Adrenal gland (tissue), 19 donors: ENCODE measurements at places on chromosomes 11 and 22. TPM values are rescaled to one million over a fixed set of nuclear protein-coding genes. Genes with fewer than 3 reads are reported as not detected.

ESAM gene
- total RNA-seq: 31.4 TPM

PLAAT5 gene
- 7.9 TPM for total RNA-seq

DBX1 gene
- total RNA-seq: not detected

TH gene
- total RNA-seq: 2.9 TPM

JAML gene
- 1.8 TPM for total RNA-seq

SCN3B gene
- total RNA-seq: 9.5 TPM

DNA sequence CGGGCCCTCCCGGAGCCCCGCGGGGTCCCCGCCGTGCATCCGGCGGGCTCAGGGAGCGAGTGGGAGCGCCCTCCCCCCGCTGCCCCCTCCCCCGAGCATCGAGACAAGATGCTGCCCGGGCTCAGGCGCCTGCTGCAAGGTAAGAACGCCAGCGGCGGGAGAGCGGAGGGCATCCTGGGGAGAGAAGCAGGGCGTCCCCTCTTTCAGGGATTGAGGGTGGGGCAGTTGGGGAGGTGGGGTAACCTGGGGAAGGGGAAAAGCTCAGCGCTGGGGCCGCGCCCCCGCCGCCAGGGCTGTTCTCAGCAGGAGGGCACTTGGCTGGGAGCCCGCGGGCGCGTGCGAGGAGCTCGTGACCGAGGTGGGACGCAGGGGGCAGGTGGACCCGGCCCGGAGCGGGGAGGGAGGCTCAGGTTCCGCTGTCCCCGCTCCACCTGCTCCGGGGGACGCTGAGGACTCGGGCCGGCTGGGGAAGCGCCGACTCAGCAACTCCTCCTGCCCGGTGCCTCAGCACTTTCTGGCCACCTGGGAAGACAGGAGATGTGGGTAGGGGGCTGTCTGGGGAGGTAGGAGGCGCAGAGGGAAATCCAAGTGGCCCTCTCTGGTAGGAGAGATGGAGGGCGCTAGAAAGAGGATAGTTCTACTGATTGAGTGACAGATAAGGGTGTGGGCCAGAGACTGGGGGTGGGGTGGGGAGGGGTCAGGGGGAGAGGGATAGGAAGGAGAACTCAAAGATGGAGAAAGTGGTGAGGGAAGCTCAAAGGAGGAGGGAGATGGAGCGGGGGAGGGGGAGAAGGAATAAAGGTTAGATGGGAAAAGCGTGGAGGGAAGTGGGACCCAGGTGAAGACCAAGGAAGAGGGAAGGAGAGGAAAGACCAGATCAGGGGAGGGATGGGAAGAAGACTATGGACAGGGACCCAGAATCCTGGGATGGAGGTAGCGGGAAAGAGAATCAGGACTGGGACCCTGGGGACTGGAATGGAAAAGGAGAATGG, 726 bp downstream of the RTN4RL2 start:
- DNase-seq: no peak

- DNase-seq: no peak
These were observed 77.3 kb downstream of the YAP1 start for GRCh38 chr11:102187416-102188151.

DNA sequence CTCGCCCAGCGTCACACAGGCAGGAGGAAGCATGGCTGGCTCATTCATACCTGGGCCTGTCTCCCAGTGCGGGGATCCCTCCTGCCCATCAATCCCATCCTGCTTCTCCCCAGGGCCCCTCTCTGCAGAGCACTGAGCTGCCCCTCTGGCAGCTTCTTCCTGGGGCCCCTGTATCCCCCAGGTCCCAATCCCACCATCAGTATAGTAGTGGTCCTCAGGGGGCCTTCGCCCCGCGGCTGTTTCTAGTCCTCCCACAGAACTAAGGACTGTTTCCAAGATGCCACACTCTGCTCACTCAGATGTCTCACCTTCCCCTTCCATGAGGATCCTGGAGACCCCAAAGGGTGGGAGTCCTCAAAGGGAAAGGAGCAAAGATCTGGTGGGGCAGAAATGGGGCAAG, 97.6 kb downstream of the PDE2A start:
- no peak for DNase-seq

DNA sequence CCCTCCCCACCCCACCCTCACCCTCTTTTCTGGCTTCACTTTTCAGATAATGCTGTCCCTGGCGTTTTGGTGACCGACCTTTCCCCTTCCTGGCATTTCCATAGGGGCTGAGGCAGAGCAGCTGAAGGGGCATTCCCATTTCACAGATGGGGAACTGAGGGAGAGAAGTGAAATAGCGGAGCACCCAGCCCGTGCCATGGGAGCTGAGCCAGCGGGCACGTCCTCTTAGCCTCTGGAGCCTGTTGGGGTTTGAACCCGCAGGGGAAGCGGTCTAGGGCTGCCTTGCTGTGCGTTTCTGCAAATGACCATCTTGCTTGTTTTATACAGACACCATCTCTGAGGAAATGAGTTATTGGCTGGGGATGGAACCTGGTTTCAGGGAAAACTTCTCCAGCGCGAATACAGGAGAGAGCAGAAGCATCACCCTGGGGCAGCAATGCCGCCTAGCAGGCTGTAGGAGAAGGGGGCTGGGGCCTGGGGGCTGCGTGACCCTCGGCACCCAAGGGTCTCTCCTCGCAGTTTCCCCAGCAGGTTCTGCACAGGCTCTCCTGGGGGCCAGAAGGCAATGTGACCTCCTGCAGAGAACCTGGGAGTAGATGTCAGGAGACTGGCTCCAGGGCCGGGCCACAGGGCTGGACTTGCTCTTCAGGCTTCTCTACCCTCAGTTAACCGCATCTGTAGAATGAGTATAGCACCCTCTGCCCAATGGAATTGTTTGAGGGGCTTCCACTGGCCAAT, 1.5 kb downstream of the PTPRJ start:
- DNase-seq: no peak

DNA sequence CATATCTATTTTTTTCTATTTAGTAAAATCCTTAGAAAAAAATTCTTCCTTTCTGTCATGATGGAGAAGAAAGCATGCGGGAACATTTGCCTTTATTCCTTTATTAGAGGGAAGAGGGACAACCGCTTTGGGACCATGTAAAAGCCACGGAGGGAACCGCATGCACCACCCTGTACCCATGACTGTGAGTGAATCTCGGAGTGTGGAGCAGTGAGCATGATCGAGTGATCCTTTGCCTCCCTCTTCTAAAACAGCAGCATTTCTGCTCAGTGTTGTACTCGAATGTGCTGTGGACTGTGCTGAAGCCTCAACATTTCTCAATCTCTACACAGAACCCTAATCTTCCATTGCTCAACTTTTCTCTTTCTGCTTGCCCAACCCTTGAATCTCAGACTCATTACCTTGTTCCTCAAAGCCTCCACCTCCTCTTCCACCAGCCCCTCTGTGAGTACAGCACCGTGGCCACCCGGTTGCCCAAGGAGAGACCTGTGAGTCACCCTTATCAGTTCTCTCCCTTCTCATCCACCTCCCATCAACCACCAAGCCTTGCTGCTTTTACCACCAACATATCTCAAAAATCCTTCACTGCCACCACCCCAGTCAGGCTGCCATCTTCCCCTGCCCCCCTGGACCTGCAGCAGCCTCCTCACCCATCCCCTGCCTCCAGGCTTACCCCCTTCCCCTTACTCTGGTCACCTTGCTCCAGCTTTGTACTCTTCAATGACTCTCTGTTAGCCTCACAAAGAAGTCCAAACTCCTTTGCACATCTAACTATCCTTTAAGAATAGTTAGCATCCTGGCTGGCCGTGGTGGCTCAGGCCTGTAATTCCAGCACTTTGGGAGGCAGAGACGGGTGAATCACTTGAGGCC, 103.1 kb downstream of the NAT10 start:
- no peak for DNase-seq

DNA sequence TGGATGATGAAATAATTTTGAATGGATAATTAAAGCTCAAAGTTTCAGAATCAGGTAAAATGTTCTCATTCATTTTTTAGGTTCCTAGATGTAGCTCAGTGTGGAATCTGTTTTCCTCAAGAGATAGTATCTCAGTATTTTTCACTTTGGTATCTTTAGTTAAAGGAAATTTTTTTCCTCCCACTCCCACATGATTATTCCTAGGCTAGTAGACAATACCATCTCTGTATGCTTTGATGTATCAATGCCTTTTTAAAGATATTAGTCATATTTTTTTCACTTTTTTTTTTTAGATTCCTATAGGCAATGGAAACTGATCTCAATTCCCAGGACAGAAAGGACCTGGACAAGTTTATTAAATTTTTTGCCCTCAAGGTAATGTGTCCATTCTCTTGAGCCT, 26.6 kb downstream of the ATG13 start:
- DNase-seq: no peak

DNA sequence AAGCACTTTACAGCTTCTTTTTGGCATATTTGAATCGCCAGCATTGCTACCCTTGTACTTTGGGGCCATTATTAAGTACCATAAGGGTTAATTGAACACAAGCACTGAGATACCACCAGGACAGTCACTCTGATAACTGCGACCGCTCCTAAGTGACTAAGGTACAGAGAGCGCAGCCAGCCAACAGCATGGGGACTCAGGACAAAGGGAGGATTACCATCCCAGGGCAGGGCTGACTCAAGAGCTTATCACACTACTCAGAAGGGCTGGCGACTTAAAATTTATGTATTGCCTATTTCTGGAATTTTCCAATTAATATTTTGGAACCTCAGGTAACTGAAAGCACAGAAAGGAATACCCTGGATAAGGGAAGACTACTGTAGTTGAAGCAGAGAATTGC, 479 bp downstream of the ZNF280A start:
- peak; percentile 63 for DNase-seq

GRCh38 chr11:72724851-72725723, 27.1 kb downstream of the ARAP1 start:
- DNase-seq: peak; percentile 90

DNA sequence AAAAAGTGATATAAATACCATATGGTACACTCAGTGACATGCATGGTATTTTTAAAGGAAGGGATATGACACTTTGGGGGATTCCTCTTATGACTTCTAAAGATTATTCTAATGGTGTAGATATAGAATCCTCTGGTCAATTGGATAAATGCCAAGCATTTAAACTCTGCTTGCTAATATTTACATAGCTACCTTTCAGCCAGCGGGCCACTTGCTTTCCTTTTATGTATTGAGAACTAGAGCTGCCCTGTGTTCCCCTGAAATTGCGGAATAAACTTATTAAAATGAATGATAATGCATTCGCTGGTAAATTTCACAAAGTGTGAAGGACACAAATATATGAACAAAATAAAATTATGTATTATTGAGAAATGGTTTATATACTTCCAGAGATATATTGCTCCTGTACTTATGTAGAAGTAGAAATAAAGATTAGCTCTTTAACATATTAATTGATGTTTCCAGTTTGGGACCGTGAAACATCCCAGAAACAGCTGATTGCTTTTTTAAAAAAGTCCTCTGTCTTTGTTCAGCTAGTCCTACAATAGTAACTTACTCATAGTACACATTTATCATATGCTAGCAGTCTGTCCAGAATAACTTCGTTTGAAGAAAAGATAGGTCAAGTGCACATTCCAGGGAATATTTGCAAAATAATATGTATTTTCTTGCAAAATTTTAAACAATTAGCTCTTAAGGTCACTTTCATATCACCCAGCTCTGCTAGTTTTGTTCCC, 40.1 kb upstream of the CARD18 start:
- DNase-seq: no peak

DNA sequence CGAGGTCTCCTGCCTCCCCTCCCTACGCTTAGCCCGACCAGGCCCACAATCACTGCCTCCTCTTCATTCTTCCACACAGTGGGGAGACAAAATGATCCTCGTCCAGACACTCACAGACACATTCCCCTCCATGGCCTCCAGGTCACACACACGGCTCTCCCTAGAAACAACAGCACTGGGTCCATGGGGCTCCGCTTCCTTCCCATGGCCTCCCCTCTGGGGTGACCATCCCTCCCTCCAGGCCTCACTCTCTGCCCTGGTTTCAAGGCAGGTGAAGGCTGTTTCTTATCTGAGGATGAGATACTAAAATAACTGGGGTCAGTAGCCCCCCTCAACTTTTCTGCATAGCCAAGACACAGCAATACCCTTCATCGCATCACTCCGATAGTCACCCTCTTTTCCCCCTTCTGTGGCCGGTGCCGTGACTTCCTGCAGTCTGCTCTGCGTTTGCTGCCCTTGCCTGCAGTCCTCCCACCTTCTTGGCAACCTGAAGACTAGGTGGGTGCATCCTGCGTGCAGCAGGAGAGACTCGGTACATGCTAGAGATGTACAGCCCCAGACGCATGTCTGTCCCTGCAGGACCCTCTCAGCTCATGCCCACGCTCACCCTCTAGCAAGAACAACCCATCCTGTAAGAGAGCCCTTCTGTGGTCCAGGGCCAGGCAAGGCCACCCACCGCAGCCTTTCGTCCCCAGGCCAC, 55.8 kb downstream of the CD6 start:
- DNase-seq: no peak

DNA sequence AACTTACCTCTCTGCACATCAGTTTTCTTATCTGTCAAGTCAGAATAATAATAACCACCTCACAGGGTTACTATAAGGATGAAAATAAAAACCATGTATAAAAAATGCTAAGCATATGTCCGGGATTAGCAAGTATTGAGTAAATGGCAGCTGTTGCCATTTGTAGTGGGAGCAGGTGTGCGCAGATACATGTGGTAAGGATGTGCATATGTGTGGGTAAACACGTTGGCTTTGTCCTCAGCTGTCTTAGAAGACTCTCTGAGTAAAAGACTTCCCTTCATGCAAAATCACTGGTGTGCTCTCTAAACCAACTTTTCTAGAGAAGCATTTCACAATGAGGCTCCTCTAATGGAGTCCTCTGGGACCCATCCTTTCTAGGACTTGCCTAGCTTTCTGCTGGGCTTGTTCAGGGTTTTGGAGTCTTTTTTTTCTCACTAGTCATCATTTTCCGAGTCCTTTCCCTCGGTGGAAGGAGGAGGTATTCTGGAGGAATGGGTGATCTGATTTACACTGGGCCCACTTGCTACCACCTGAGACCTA, 62.4 kb downstream of the NELL1 start:
- no peak for DNase-seq

GRCh38 chr11:10632483-10632882, 61.1 kb downstream of the IRAG1 start:
- DNase-seq: peak; percentile 1
